ENCODE measurements at places on chromosomes 7 and 10.
A peak's percentile ranks its signal among the peaks of the same experiment; 100 is the strongest.

- DNase-seq, result no peak
Observed at GRCh38 chr7:37669818-37670217, 13.7 kb upstream of the GPR141 start.

- DNase-seq, result no peak
Observed at GRCh38 chr10:49139028-49139845, 5.4 kb upstream of the FAM170B start.

DNA sequence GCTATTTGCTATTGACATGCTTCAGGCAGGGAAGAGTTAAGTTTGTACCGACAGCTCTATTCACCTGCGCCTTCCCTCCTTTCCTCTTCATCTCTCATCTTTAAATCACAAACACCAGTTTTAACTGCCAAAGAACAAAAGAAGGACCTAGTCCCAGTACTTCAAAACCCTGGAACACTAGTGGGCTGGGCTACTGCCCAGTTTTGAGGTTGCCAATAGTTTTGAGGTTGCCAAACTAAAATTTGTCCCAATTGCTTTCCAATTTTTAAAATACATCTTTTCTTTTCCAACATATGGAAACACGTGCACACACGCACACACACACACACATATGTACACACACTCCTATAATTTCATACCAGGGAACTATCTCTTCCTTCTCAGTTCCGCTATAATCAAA is 130.6 kb upstream of the SLC26A5 start:
- no peak for DNase-seq

GRCh38 chr10:102090772-102091171 is 25.6 kb downstream of the HPS6 start:
- no peak for DNase-seq

DNA sequence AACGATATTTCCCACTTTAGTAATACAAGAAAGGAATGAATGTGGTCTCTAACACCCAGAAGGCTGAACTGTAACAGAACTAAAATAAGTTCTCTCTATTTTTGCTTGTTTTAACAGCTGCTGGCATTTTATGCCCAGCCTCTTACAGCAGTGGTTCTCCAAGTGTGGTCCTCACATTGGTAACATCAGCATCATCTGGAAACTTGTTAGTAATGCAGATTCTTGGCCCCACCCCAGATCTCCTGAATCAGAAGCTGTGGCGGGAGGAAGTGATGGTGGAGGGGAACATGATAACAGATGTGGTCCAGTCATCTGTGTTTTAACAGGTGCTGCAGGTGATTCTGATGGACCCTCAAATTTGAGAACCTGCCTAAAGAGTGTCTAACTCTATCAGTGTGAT is 170.1 kb downstream of the TMEM26 start:
- DNase-seq, result peak; percentile 3

DNA sequence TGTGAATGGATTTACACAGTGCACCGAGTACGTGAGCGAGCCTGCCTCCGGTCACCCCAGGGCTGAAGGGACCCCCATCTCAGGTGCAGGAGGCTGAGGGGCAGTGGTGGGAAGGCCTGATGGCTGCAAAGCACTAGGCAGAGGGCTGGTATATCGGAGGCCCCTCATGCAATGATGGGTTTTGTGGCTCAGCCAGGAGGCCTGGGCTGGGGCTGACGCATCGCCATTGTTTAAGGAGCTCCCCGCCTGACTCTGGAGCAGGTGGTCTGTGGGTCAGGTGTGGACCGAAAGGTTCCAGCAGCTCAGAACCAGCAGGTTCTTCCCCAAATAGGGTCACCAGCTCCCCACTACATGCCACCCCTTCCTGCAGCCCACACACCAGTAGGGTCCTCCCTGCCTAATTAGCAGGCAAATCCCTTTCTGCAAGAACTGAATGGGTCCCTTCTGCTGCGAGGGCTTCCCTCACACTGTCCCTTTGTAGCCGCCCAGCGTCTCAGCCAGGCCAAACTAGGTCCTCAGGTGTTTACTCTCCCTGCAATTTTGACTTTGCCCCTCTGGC is 33.0 kb downstream of the OAT start:
- no peak for DNase-seq

- DNase-seq, result no peak
Observed at GRCh38 chr7:43768201-43768886, 9.9 kb downstream of the BLVRA start.

DNA sequence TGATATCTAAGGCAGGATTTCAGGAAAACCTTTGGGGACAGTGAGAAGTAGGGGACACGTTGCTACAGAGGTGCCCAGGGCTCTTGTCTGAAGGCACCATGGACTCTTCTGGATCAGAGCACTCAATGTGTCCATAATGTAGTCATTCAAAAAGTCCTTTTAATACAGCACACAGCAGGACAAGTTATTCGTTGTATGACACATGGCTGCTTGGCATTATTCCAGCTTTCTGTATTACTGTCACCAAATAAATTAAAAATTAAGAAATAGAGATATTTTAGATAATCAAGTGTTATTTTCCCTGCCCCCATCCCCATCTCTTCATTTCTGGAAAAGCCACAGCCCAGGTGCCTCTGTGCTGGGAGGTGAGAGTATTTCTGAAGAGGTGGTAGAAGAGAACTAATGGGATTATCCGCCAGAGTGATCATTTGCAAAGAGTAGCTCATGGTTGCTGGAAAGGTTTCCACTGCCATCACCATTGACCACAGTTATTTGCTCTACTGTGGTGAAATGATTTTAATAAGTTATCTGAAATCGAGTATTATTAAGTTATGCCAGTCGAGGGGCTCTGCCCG is 83.0 kb downstream of the CXCL12 start:
- DNase-seq, result no peak

GRCh38 chr10:80046629-80047441 is 31.6 kb upstream of the TMEM254 start:
- DNase-seq, result peak; percentile 82

- DNase-seq, result no peak
Observed at GRCh38 chr10:102581401-102581800, 62.9 kb upstream of the TRIM8 start.

All from activated CD4-positive, alpha-beta T cell treated with anti-CD3 and anti-CD28 coated beads for 48 hours (primary cell).